CD4-positive, CD25-positive, alpha-beta regulatory T cell (primary cell): ENCODE measurements at places on chromosomes 4 and X.

DNA sequence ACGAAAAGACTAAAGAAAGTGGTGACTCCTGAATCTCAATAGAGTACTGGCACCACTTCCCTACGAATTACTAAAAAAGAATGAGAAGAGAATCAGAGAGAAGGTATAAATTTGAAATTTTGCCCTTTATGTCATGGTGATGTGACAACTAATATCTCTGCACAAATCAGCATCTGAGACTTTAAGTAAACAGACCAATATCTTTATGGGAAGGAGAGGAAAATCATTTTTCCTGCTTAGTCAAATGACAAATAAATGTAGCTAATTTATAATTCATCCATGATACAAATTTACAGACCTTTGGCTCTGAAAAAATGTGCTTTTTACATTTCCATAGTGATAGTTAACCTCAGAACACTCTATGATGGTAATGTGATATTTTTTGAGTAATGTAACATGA, 424.8 kb upstream of the EPHA5 start:
- no peak for DNase-seq

- DNase-seq = no peak
Observed at GRCh38 chrX:49912861-49913260, 9.5 kb upstream of the CLCN5 start.

DNA sequence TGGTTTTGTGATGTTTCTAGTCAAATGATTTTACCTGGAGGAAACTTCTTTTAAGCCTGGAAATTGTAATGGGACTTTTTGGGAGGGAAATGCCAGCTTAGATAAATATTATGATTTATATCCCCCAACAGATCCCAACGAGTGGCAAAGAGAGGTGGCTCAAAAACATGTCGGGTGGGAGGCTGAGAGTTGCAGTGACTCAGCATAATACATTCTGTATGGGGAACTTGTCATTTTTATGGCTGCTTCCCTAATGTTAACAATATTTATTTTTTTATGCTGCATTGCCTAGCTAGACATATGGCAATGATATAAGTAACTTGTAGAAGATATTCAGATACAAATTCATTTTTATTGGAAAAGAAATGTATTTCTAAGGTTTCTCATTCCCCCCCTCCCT, 219.0 kb downstream of the ARHGAP10 start:
- DNase-seq = no peak

DNA sequence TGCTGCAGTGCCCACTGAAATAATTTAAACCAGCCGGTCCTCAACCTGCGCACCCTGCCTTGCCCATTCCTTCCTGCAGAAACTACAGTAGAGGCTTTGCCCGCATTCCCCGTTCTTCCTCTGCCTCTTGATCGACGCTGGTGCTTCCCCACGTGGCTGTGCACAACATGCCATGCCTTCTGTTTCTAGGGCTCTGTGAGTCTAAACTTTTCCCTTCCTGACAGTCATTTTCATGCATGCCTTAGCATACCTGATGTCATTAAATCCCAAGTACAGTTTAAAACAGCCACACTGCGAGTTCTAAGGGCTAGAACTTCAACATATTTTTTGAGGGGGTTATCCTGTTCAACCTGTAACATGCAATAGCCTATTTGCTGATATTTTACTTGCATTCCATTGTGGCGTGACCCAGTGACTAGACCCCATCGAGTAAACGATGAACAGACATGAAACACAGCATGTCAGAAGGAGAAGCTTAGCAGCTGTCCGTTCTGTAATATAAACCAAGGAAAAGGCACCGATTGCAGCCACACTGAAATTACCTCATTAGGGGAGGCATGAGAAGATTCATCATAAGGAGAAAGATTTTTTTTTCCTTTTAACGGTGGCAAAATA, 232.5 kb downstream of the ARHGAP10 start:
- no peak for DNase-seq

DNA sequence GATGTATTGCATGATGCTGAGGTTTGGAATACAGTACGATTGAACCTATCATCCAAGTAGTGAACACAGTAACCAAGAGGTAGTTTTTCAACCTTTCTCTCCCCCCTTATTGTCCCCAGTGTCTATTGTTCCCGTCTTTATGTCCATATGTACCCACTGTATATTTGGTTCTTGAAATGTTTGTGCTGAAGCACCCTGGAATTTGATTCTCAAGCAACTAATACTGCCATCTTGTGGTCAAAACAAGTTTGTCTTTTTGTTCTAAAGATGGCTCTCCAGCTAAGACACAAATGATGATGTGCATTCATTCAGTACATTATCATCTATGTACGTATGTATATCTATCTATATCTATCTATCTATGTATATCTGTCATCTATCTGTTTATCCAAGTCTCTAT, 33.5 kb upstream of the DCX start:
- DNase-seq = peak; percentile 7

- no peak for DNase-seq
Observed at GRCh38 chrX:39205467-39205866, 404.2 kb downstream of the MID1IP1 start.

GRCh38 chr4:48664938-48665337, 115.1 kb downstream of the FRYL start:
- no peak for DNase-seq

DNA sequence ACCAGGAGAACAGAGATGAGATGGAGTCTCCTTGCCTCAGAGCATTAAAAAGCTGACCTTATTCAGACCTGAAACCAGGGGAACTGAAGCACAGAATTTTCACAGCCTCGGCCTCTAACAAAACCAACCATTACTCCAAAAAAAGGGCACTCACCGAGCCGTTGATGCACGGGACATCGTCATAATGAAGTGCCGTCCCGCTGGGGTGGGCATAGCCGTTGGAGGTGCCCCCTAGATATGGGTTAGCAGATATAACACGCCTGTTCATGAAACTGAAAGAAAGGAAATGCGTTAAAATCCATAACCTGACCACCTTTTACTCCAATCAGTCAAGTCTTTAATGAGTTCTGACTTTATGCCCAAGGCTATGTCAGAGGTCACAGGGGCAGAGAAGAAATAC, 153.6 kb downstream of the AFAP1 start:
- no peak for DNase-seq

DNA sequence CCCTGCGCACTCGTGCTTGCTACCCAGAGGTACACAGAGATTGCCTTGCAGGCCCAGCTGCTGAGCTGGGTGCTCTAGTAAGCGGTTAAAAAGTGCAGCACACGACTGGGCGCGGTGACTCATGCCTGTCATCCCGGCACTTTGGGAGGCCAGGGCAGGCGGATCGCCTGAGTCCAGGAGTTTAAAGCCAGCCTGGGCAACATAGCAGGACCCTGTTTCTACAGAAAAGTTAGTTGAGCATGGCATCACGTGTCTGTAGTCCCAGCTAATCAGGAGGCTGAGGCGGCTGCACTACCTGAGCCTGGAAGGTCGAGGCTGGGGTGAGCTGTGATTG, 5.5 kb downstream of the UVSSA start:
- no peak for DNase-seq

DNA sequence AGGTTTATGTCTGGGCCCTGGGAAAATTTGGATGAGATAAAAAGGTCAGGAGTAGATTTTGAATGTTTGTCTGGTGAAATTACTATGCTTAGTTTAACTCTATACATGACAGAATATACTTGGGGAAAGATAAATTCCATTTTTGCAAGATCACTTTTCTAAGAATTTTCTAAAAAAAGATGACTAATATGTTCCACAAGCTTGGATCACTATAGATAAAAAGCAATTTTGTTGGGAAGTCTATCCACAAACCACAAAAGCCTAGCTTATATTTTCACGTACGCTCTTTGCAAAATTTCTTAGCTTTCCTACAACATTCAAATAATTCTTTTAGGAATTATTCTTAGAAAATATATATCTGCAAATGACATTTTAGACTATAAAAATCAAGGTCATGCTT, 20.6 kb upstream of the COQ2 start:
- no peak for DNase-seq

DNA sequence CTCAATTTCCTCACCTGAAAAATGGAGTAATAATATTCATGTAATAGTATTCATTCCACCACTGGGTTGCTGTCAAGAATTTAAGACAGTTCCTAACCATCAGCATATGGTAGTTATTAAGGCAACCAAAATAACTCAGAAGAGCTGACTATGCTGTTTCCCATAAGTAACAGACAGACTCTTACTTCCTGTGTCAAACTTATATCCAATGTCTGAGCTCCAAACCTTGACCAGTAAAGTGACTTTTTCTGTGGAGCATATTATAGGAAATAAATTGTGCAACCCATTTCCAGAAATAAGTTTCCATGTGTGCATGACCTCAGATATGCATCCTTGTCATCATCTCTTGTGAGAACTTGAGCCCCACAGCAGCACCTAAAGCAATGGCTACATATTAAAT, 78.8 kb downstream of the HADH start:
- DNase-seq = no peak

DNA sequence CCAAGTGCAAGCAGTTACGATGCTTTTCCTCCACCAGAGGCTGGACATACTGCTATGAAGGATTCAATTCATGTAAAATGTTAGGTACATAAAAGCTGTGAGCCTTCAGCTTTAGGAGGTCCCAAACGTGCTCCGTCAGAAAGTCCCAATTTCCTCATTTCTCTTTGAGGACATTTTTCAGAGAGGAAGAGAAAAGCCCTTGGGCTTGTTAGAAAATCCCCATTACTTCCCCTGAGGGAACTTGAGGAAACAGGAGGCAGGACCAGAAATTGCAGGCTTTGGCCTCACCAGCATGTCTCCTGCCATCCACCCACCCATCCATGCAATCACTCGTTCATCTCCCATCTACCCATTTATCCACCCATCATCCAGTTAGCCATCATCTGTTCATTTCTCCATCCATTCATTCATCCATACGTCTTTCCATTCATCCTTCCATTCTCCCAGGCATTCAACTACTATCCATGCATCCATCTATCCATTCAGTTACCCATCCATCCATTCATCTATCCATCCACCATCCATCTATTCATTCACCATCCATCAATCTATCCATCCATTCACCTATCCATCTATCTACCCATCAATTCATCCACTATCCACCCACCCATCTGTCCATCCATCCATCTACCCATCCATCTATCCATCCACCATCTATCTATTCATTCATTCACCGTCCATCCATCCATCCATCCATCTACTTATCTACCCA, 223.5 kb downstream of the AFAP1 start:
- no peak for DNase-seq

DNA sequence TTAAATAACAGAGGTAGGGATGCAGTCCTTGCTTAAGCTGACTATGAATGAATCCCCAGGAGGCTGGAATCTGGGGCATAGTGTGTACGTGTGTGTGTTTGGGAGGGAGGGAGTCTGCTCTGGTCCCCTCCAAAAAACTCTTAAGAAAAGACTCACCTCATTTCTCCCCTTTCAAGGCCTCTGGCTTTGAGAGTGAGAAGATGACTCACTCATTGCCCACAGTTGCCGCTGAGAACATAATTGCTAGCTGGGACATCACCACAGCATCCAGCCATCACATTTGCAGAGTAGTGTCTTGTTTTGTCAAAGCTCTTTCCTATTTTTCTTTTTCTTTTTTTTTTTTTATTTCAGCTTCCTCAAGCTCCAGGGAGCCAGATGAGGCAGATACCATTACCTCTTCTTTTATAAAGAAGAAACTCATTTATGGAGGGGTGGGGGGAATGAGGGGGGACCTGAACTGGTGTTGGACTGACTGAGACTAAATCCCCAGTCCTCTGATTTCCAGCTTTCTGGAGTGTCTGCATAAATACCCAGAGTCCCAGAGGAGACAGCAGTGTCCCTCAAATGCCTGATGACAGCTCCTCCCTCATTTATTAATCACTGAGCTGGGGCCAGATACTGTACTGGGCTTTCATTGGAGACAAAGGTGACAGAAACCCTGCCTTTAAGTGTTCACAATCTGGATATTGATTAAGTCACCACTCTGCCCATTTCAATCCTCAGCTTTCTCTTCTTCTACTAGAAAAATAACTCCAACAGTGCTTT, 61.9 kb upstream of the LAS1L start:
- peak; percentile 40 for DNase-seq

- no peak for DNase-seq
Observed at GRCh38 chr4:92406488-92406887, 102.7 kb downstream of the GRID2 start.

- DNase-seq = no peak
Observed at GRCh38 chr4:85496126-85496849, 21.3 kb downstream of the ARHGAP24 start.

DNA sequence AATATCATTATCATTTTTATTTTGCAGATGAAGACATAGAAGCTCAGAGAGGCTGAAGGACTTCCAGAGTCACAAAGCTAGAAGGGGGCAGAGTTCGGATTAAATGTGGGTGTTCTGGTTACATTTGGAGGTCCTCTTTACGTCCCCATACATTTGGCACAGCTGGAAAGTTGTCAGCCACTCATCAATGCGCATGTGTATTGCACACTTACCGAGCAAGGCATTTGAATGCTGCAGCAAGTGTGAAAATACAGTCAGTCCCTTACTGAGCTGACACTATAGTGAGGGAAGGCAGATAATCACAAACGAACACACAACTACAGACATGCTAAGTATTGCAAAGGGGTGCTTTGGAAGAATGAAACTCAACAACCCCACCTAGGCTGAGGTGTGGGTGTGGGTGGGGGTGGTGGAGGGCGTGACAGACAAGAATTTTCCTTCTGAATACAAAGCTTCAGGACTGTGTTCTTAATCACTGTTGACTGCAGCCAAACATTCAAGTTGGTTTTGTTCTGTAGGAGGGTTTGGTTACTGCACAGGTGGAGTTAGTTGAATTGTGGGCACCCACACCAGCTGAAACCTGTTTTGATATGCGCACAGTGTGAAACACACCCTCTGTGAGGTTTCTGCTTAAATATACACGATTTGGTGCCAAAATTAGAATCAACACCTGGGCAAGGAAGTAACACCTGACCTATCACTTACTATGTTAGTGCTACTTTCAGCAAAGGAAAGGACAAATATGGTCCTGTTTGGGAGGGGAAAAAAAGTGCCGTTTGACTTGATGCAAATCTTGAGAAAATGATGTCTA, 72.4 kb downstream of the COQ2 start:
- DNase-seq = peak; percentile 90

GRCh38 chr4:101970547-101971155, 180.1 kb downstream of the BANK1 start:
- no peak for DNase-seq

DNA sequence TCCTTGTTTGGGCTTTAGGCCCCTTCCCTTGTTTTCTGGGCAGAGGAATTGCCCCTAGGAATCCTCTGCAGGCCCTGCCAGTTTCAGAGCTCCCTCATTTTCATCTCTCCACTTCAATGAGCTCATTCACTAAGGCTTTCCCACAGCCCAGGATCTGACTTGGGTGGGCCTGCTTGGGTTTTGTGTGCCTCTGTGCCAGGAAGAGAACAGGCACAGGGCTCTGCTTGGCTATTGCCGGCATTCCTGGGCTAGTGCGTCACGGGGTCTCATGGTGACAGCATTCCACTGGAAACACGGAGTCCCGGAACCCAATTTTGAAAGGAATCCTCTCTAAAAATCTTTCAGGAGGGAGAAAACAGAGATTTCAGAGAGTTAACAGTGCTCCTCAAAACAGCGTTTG, 150.5 kb downstream of the VCX3A start:
- DNase-seq = no peak

GRCh38 chr4:166312166-166312565, 439.1 kb downstream of the TLL1 start:
- no peak for DNase-seq

GRCh38 chr4:153156263-153156662, 48.0 kb upstream of the TRIM2 start:
- no peak for DNase-seq

GRCh38 chrX:129522184-129523078, 859 bp downstream of the SMARCA1 start:
- no peak for DNase-seq

- DNase-seq = no peak
Observed at GRCh38 chr4:55248756-55249155, 97.3 kb upstream of the SRD5A3 start.
